Suppressor macrophage treated with lipopolysaccharide for 1 hour (primary cell): ENCODE measurements at places on chromosomes 12 and 14.
A peak's percentile ranks its signal among the peaks of the same experiment; 100 is the strongest.

- peak; percentile 80 for DNase-seq
Measured at GRCh38 chr12:122980183-122981035, at the start of gene ARL6IP4. Gene ARL6IP4, plus strand, starts transcription at chr12:122980681. Its CDS starts 459 bp downstream, at chr12:122981140.

DNA sequence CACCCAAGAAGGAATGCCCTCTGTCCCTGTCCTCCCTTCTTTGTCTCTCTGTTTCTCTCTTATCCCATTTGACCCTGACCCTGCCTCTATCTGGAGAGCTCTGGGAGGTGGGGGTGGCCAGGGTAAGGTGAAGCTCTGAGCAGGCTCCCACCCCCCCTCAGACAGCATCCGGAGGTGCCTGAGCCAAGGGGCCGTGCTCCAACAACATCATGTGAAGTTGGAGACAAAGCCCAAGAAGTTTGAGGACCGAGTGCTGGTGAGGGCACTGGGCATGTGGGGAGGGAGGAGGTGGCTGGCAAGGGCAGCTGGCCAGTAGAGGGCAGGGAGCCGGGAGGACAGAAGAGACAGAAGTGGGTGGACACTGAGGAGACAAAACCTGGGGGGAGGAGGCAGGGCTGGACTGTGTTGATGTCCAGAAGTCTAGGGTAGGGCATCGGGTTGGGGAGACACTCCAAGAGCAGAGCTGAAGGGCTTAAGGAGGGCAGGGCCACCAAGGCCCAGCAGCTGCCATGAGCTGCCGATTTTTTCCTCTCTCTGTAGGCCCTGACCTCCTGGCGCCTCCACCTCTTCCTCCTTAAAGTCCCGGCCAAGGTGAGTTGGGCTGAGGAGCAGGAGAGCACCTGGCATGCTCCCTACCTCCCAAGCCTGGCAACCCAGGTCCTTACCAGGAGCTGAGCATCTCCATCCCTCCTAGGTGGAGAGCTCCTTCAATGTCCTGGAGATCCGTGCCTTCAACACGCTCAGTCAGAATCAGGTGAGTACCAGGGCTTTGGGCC lies 1.9 kb downstream of the CARMIL3 start:
- DNase-seq: peak; percentile 33

GRCh38 chr14:89264196-89264800 lies 152.7 kb downstream of the FOXN3 start:
- DNase-seq: peak; percentile 67

- DNase-seq: no peak
Measured at GRCh38 chr14:48560421-48560820, 885.0 kb upstream of the MDGA2 start.

GRCh38 chr12:111221062-111222026 lies 147.6 kb downstream of the PHETA1 start:
- DNase-seq: peak; percentile 61

DNA sequence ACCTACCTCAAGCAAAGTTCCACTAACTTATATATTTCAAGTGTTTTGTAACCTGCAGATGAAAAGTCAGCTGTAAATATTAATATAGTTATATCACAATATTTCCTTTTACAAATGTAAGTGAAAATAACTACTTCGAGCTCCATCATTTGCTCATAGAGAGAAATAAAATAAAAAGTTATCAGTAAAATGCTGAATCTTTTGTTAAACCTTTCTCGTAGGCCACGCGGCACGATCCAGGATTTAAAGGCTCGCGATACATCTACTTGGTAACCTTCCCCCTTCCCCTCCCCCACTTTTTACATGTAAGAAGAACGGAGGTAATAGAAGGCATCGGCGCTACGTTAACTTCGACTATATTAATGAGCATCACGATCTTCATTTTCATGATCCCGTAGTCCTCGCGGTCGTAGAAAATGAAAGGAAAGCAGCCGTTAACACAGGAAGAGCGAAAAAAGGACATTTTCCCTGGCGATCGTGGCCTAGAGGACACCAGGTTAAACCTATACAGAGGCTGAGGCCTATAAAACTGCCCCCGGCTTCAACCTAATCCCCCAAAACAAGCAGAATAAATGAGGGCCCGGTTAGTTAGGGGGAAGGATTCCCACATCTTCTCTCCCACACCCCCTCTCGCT lies 508 bp downstream of the HNRNPC start:
- DNase-seq: peak; percentile 76

GRCh38 chr14:66163023-66163422 lies 323.1 kb upstream of the CCDC196 start:
- DNase-seq: no peak
